ENCODE measurements at places on chromosomes 1 and 21.

- no peak for DNase-seq
These were observed 18.4 kb downstream of the DENND2D start for GRCh38 chr1:111182052-111182451.

DNA sequence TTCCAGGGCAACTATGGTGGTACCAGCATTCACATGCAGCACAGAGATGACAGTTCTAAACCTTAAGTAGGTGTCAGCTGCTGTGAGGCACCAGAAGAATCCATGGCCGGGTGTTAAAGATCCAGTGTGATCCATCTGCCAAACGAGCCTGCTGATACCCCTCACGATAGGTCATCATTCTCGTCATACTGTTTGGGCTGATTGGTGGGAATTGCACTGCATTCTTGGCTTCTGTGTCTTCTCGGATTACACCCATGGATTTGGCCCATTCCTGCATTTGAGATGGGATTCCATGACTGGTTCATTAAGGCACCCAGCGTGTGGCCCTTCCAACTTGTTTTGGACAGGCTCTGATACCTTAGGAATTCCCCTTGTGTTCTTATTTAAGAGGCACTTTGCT, 55.2 kb downstream of the ST6GALNAC3 start:
- DNase-seq, result no peak

DNA sequence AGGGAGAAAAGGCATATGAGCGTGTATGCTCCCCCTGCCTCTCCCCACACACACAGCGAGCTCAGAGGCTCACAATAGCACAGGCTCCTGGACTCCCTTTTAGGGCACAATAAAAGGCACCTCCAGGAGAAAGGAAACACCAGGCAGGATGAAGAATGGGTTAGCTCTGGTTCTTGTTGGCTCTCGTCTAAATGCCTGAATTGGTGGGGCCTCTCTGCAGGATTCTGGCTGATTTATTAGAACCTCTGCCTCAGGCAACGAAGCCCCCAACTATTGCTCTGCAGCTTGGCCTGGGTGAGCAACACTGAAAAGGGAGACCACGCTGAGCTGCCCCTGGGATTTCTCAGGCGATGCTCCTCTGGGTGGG, 590.9 kb upstream of the PLXNA2 start:
- no peak for DNase-seq

DNA sequence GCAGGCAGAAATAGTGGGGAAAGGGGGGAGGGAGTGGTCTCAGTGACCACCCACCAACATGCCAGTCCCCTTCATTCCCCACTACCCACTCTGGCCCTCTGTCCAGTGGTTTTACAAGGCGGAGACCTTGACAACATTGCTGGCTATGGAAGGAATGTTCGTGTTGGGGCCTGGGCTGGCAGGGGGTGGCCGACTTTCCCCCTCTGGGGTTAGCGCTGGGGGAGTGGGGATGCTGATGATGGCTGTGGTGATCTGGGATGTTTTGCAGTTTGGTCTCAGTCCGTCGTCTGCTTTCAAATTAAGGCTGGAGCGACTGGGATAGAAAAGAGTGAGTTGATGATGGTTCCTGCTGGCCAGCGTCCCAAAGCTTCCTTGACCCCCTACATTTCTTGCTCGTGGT, 20.3 kb downstream of the DDX20 start:
- DNase-seq, result no peak

DNA sequence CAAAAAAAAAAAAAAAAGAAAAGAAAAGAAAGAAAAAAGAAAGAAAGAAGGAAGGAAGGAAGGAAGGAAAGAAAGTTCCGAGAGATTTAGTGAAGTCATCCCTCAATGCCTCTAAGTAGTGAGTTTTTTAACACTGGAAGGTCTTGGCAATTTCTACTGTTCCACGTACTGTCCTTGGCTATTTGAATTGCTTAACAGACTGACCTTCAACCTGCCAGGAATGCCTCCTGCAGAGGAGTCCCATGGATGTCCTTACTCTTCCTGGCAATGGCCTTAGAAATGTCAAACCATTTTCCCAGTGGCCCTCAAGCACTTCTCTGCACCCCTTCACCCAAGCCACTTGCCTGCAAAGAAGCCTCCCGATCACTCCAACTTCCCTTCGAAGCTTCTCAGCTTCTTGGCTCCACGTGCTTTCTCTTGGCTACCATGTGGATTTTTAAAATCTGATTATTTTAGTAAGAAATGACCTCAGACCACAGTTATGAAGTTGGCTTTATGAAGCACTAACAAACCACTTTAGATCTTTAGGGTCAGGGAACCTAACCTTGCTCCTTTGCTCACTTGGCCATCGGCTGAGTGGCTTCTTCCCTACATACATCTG, 43.7 kb upstream of the ABCG1 start:
- DNase-seq, result no peak

GRCh38 chr1:56963667-56964066, 2.1 kb downstream of the C8B start:
- DNase-seq, result no peak

DNA sequence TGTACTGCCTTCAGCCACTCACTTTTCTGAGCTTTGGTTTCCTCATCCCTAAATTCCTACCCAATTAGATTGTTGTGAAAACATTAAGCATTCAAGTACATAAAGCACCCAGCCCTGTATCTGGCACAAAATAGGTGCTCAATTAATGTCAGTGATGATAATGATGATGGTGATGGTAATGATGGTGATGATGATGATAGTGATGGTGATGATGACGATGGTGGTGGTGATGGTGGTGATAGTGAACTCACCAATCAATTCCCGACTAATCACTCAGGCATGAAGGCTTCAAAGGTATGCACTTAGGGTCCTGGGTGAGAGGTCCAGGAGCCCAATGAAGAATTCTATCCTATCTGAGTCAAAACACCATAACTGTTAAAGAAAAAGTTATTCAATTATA, 383.5 kb downstream of the MATN1 start:
- DNase-seq, result no peak

DNA sequence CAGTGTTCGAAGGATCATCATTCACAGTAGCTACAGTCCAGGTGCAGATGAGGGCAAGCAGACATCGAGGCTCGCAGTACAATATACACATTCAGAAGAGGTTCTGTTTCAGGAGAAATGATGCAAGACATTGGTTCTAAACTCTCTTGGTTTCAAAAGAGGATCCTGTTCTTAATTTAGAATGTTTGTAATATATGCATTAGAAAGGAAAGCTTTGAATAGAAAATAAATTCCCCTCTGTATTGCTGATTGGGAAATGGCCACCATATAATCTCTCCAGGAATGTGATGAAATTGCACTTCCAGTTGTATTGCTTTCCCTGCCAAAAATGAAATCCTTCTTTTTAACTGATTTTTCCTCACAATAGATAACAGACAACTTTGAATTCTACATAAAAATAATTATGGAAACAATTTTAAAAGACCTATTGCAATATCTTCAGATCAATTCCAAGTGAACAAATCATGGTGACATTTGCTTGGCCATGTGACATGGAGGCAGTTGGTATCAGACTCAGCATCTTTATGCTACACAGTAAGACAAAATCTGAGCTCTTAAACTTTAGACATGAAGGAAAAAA, 27.6 kb upstream of the SIPA1L2 start:
- DNase-seq, result no peak

GRCh38 chr1:53284224-53285020, 43.4 kb downstream of the LRP8 start:
- DNase-seq, result no peak

- DNase-seq, result no peak
These were observed 6.3 kb downstream of the CELF3 start for GRCh38 chr1:151710187-151710840.

- DNase-seq, result no peak
These were observed 2.3 kb upstream of the PLA2G2A start for GRCh38 chr1:19981507-19982312.

DNA sequence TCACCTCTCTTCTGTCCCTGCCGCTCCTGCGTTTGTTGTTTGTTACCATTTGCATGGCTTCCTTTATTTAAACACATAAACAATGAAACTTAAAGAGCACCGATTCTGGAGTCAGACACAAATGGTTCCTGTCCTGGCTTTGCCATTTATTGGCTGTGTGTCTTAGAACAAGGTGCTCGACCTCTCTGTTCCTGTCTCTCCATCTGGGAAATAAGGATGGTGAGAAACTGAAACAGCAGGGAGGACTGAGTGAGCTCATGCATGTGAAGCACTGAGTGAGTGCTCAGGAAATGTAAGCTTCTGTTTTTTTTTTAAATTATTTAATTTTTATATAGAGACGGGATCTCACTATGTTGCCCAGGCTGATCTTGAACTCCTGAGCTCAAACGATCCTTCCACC, 148.2 kb upstream of the WNT4 start:
- no peak for DNase-seq

GRCh38 chr1:235873045-235873444, 6.3 kb upstream of the LYST start:
- DNase-seq, result no peak
